ENCODE measurements at places on chromosomes 16 and 17. TPM values are rescaled to one million over a fixed set of nuclear protein-coding genes. Genes with fewer than 3 reads are reported as not detected.

GRCh38 chr16:56413381-56413780, 12.0 kb downstream of the AMFR start:
- no peak for DNase-seq

DNA sequence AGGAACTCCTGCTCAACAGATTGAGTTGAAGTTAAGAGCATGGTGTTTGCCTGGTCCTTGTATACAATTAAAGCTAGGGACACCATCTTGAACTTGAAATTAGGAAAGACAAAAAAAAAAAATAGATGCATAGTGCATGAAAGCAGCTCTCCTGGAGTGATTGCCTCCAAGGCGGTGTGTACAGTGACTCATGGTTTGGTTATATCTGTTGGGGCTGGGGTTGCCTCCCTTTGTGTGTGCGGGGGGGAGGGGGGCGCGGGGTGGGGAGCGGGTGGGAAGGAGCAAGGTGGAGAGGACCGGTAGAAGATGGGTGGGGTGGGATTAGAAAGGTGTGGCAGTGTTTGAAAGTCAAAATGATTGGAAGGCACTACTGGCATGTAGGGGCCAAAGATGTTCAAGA, 3.4 kb downstream of the TMED6 start:
- DNase-seq = no peak

The DHRS7C gene
- total RNA-seq = not detected

GRCh38 chr16:4407543-4408322, 8.7 kb downstream of the CORO7 start:
- DNase-seq = no peak

The PRAC1 gene
- total RNA-seq = not detected

Data from cerebellum (tissue), 4 donors.